Iris pigment epithelial cell (primary cell): ENCODE measurements at places on chromosomes 13 and 19.
A peak's percentile ranks its signal among the peaks of the same experiment; 100 is the strongest.

GRCh38 chr19:1844513-1845124, 3.7 kb downstream of the REXO1 start:
- DNase-seq = no peak

DNA sequence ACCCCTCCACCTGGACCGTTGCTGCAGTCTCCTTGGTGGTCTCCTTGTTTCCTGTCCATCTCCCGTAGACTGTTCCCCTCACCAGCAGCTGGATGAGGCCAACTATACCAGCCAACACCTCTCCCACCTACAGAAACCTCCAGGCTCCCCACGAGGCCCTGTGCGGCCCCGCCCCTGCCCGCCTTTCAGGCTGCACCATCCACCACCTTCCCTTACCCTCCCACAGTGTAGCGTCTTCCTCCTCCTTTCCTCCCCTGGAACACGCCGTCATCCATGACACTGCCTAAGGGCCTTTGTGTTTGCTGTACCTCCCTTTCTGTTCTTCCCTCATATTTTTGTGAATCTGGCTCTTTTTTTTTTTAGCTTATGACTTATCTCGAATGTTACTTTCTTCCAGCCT, 23.8 kb upstream of the WDR88 start:
- no peak for DNase-seq

- DNase-seq = no peak
Observed at GRCh38 chr19:28034936-28035335, 1178.0 kb downstream of the UQCRFS1 start.

GRCh38 chr13:95809429-95809828, 132.5 kb downstream of the DNAJC3 start:
- no peak for DNase-seq

DNA sequence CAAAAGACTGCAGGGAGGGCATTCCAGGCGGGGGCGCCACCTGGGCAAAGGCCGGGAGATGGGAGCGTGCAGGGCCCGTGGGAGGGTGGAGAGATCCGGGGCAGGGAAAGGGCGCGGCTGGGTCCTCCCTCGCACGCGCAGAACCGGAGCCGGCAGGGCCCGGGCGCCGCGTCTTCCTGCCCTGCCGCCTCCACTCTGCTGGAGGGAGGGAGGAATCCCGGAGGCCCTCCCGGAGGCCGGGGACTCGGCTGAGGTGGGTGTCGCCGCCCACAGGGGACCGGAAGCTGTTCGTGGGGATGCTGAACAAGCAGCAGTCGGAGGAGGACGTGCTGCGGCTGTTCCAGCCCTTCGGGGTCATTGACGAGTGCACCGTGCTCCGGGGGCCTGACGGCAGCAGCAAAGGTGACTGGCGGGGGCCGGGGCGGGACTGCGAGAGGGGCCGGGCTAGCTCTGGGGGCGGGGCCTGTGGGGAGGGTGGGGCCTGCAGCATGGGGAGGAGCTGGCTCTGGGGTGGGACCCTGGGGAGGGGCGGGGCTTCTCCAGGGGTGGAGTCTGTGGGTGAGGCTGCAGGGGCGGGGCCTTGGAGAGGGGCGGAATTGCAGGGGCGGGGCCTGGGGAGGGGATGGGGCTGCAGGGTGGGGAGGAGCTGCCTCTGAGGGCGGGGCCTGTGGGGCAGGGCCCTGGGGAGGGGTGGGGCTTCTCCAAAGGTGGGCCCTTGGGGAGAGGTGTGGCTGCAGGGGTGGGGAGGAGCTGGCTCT, 51.3 kb downstream of the CELF5 start:
- DNase-seq = peak; percentile 83

GRCh38 chr13:31431722-31432137, 232.0 kb downstream of the B3GLCT start:
- DNase-seq = peak; percentile 25

- no peak for DNase-seq
Observed at GRCh38 chr13:64069892-64070291, 2654.2 kb upstream of the PCDH20 start.

GRCh38 chr13:74629985-74630384, 495.8 kb upstream of the KLF12 start:
- DNase-seq = no peak

DNA sequence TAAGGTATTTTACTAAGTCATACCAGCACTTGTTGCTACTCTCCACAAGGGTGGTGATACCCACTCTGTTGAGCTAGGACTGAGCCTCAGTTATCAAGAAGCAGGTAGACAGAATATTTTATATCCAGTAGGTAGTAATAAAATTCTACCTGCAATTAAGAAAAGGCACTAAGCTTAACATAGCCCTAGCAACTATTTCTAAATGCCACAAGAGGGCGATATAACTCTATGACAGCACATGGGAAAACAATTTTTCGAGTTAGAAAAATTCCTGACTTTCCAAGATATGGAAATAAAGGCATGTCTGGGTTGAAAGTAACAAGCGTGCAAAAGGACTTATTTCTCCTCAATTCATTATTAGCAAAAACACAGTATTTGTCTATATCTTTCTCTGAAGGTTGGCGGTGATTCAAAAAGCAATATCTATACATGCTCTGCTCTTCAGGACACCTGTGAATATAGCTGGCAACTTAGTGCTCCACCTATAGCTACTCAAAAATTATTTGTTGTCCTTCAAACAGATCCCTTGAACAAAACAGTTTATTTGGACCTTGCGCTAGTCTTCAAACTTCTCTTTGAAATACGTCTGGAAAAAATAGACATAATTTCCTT, 14.7 kb downstream of the CCDC169 start:
- peak; percentile 42 for DNase-seq

DNA sequence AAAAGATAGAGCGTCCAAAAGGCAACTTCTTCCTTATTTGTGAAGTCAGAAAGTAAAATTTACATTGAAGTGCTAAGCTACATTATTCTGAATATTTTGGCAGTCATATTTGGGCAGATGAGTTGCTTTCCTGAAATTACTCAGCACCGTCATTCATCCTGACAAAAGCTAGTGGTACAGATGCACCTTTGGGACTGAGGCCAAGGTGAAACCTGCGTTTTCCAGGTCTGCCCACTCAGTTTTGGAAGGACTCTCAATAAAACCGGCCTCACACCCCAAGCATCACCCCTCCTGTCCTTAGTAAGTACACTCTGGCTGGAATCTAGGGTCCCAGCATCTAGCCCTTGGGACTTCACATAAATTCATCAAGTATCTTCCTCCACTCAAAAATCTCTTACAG, 187.5 kb downstream of the TM9SF2 start:
- no peak for DNase-seq

GRCh38 chr19:56066152-56067023, 54.7 kb downstream of the ZNF787 start:
- no peak for DNase-seq

DNA sequence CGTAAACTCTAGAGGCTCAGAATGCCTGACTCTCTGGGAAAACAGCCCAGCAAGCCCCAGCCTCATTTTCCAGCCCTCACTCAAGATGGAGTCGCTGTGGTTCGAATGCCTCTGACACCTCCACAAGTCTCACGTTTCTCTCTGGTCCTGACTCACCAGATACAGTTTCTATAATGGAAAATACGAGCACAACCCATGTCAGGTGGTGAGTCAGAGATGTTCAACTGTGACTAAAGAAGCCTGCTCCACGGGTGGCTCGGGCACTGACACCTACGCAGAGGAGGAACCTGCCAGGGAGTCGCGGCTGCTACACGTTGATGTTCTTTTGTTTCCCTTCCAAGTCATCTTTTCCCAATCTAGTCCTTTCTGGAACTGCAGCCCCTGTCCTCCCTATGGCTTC, 87.1 kb upstream of the STK24 start:
- DNase-seq = peak; percentile 72

DNA sequence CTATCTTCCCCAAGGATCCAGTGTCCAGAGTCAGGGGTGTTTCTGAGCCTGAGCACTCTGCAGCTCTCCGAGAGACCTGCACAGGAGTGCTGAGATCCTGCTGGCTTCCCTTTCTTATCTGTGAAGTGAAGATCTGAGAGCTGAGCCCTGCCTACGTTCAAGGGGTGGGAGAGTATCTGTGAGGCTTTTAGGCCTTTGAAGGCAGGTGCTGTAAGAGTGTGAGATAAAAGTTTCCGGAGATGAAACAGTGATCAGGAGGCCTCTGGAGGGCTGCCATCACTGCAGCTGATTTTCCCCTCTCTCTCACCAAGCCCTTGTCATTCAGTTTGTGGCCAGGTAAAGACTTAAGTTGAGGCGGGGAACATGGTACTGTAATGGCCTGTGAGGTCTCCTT, 83.1 kb downstream of the AKAP11 start:
- no peak for DNase-seq

GRCh38 chr19:47257411-47258169, 1.3 kb downstream of the CCDC9 start:
- DNase-seq = no peak

- DNase-seq = no peak
Observed at GRCh38 chr13:40476175-40476958, 190.1 kb downstream of the FOXO1 start.

DNA sequence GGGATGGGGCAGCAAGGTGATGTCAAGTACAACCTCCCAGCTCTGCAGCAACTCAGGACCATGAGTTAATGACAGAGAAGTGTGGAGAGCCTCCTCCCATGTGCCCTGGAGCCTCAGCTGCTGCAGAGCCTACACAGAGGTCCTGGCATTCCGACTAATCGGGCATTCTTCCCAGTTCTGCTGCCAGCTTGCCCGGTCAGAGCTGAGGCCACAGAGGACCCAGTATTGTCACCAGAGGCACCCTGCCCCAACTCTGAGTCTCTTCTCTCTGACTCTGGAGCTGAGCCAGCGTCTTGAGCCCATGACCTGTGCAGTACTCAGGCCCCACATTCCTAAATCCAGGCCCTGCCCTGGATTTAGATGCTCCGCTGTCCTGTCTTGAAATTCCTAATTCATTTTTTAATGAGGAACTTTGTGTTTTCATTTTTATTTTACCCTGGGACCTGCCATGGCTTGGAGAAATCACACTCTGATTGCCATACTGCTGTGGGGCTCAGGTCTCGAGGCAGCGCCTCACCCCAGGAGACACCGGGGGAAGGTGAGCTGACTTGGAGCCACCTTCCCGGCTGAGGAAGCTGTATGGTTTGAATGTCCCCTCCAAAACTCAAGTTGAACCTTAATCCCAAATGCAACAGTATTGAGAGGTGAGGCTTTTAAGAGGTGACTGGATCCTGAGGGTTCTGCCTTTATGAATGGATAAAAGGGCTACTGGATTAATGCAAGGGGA, 144.9 kb upstream of the ZNF507 start:
- no peak for DNase-seq

DNA sequence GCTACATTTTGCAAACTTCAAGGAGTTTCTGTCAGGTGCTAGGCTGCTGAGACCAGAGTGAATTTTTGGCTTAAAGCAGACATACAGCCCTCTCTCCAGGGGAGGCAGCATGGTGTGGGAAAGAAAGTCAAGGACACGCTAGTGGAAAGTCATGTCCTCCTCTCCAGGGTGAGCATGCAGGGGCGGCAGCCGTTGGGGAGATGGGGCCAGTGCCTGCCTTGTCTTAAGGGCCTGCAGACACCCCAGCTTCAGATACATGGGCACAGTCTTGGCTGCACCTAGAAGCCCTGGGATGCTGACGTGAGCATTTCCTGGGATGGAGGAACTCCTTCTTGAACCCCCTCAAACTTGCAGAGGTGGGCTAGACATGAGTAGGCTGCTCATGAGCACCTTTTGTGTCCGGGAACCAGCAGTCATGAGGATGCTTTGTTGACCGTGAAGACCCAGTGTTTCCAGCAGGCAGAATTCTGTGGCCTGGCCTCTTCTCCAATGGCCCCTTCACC, 43.3 kb upstream of the PEPD start:
- DNase-seq = no peak

DNA sequence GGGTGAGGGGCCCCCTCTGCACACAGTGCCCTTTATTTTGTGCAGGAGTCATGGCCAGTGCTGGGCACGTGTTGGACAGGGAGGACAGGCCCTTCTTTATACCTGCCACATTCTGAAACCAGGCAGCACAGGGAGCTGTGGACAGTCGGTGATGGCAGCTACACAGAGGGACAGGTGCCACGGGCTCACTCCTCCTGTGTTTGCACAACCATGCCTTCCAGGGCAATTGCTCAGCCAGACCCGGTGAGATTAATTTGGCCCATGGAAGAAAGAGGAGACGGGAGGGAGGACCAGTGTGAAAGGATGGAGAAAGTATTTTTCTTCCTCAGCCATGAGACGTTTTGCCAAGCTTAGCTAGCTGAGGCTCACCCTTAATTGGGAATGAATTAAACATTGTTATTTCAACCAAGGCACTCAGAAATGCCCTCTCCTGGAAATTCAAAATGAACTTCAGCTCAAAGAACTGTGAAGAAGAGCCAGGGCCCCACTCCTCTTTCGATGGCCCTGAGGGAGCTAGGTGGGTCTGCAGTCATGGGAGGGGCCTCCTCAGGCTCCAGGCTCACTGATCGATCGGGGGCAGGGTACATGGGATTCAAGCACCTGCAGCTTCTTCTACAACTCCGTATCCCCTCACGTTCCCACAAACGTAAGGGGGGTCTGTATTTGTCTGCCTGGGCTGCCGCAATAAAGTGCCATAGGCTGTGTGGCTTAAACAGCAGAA, 41.2 kb downstream of the SHISA2 start:
- DNase-seq = no peak

DNA sequence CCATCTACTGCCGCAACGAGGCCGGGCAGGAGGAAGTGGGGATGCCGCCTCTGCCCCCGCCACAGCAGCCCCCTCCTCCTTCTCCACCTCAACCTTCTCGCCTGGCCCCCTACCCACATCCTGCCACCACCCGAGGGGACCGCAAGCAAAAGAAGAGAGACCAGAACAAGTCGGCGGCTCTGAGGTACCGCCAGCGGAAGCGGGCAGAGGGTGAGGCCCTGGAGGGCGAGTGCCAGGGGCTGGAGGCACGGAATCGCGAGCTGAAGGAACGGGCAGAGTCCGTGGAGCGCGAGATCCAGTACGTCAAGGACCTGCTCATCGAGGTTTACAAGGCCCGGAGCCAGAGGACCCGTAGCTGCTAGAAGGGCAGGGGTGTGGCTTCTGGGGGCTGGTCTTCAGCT, 3.4 kb upstream of the NUP62 start:
- no peak for DNase-seq

GRCh38 chr13:48185018-48185417, 48.0 kb upstream of the ITM2B start:
- no peak for DNase-seq

DNA sequence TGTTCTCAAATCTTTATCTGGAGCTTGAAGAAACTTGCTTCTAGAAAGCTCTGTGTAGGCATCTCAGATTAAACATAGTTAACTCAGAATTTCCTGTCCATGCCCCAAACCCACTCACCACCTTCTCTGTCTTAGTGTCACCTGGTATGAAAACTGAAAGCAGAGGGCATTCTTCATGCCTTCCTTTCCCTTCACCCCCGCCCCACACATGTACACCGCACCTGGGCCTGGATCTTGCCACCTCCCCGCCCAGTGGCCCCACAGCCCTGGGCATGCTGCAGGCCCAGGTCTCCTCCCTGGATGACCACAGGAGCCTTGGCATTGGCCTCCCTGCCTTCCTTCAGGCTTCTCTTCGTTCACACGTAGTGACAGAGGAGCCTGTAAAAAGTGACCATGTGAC, 15.8 kb downstream of the CFAP97D2 start:
- DNase-seq = no peak

DNA sequence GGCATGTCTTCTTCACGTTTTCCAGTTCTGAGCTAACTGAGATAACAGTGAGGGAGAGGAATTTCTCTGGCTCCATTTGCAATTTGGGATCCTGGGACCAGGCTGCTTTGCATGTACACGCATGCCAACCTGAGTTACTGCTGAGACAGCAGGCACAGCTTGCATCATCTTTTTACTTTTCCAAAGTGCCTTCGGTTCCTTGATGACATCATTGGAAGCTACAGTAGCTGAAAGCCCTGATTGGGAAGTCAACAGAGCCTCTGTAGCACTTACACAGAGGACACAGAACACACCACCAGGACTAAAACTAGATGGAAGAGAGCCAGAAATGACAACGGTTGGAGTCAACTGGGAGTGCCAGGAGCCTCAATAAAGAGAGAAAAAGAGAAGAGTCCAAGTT, 399.1 kb upstream of the GPC6 start:
- DNase-seq = no peak
